ENCODE measurements at places on chromosomes 7 and 10. TPM values are rescaled to one million over a fixed set of nuclear protein-coding genes. Genes with fewer than 3 reads are reported as not detected.

VIPR2 gene
- total RNA-seq: 12.6 TPM

HECW1 gene
- total RNA-seq: not detected

HOXA6 gene
- 6.3 TPM for total RNA-seq

PON1 gene
- not detected for total RNA-seq

SNX10 gene
- total RNA-seq: 4.5 TPM

PPP1R9A gene
- total RNA-seq: 12.0 TPM

CXCL12 gene
- total RNA-seq: 122 TPM

COL17A1 gene
- 1.5 TPM for total RNA-seq

TMEM225B gene
- 1.7 TPM for total RNA-seq

- DNase-seq: no peak
- no peak overlapping the region for H3K27ac ChIP-seq
- H3K27me3 ChIP-seq: no peaks in the 10 kb centered on the region
- no peaks in the 10 kb centered on the region for H3K36me3 ChIP-seq
Measured at GRCh38 chr10:20771051-20771450, 126.1 kb downstream of the NEBL start.

- no peaks in the 10 kb centered on the region for H3K27me3 ChIP-seq
- peak overlapping the region; percentile 85 for H3K27ac ChIP-seq
- H3K36me3 ChIP-seq: no peaks in the 10 kb centered on the region
- H3K4me3 ChIP-seq: no peak overlapping the region
- peak; percentile 81 for DNase-seq
- H3K4me1 ChIP-seq: no peaks in the 10 kb centered on the region
Measured at GRCh38 chr10:102633287-102633686, 11.0 kb upstream of the TRIM8 start.

DNA sequence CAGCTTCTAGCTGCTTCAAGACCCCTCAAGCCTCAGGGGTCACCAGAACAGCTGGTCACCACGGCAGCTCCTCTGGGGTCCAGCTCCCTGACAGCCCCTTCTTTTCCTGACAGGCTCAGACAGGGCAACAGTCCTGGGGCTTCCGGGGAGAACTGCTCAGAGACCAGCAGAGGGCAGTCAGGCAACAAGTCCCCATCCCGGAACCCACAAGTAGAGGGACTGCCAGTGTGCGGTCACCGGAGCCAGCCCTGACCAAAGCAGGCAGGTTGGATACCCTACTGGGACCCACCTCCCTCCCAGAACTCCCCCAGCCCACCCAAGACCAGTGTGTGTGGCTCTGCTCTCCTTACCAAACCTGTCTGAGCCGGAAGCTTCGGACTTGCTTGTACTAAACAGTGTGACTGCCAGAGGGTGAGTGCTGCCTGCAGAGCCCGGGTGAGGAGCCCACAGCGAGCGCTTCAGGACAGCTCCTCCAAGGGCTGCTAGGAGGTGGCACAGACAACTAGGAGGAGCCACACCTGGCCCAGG, 40.3 kb downstream of the YKT6 start:
- no peaks in the 10 kb centered on the region for H3K36me3 ChIP-seq
- peak; percentile 87 for DNase-seq
- H3K4me1 ChIP-seq: no peaks in the 10 kb centered on the region
- H3K27ac ChIP-seq: no peak overlapping the region
- no peak overlapping the region for H3K4me3 ChIP-seq

GRCh38 chr7:41889472-41889871, 186.6 kb upstream of the INHBA start:
- H3K27ac ChIP-seq: no peak overlapping the region
- H3K4me3 ChIP-seq: no peak overlapping the region
- H3K4me1 ChIP-seq: peaks cover 10% of the 10 kb centered on the region

GRCh38 chr7:12653518-12653917, 33.9 kb upstream of the ARL4A start:
- H3K36me3 ChIP-seq: no peaks in the 10 kb centered on the region
- H3K27ac ChIP-seq: no peak overlapping the region
- no peak overlapping the region for H3K4me3 ChIP-seq
- H3K4me1 ChIP-seq: no peaks in the 10 kb centered on the region
- no peak for DNase-seq

- no peaks in the 10 kb centered on the region for H3K36me3 ChIP-seq
- no peaks in the 10 kb centered on the region for H3K4me1 ChIP-seq
- peak; percentile 74 for DNase-seq
- H3K4me3 ChIP-seq: no peak overlapping the region
Measured at GRCh38 chr10:43229208-43230061, 37.4 kb downstream of the RASGEF1A start.

DNA sequence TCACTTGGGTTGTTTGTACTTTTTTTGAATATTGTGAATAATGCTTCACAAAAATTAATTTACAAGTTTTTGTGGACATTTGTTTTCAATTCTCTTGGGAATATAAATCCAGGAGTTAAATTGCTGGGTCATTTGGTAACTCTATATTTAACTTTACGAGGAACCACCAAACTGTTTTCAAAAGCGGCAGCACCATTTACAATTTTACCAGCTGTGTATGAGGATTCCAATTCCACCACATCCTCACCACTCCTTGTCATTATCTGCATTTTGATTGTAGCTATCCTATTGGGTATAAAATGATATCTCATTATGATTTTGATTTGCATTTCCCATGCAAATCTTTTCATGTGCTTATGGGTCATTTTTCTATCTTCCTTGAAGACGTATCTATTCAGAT, 4.0 kb upstream of the NUDT13 start:
- no peak overlapping the region for H3K27ac ChIP-seq

GRCh38 chr10:76766682-76767081, 870.9 kb downstream of the KCNMA1 start:
- H3K27me3 ChIP-seq: no peaks in the 10 kb centered on the region
- DNase-seq: no peak
- no peaks in the 10 kb centered on the region for H3K36me3 ChIP-seq

Data from aorta (tissue), 5 donors.